ENCODE measurements at places on chromosomes 6 and 20. TPM values are rescaled to one million over a fixed set of nuclear protein-coding genes. Genes with fewer than 3 reads are reported as not detected.

Gene PXDC1
- 20.8 TPM for total RNA-seq

Gene RSPO3
- not detected for total RNA-seq

Gene SRSF12
- total RNA-seq: 0.19 TPM

GRCh38 chr6:24968783-24969182 lies 33.0 kb upstream of the RIPOR2 start:
- no peaks in the 10 kb centered on the region for H3K36me3 ChIP-seq
- no peaks in the 10 kb centered on the region for H3K27me3 ChIP-seq
- DNase-seq: no peak
- no peak overlapping the region for H3K27ac ChIP-seq
- H3K4me1 ChIP-seq: peaks cover under 1% of the 10 kb centered on the region

GRCh38 chr6:160279850-160280249 lies 21.2 kb upstream of the SLC22A2 start:
- no peak for DNase-seq
- no peak overlapping the region for H3K27ac ChIP-seq
- H3K36me3 ChIP-seq: no peaks in the 10 kb centered on the region
- no peaks in the 10 kb centered on the region for H3K27me3 ChIP-seq
- H3K4me1 ChIP-seq: no peaks in the 10 kb centered on the region

GRCh38 chr6:74054190-74054589 lies 358.2 kb downstream of the CD109 start:
- H3K27me3 ChIP-seq: peaks cover 3% of the 10 kb centered on the region
- no peak for DNase-seq
- no peak overlapping the region for H3K4me3 ChIP-seq
- no peaks in the 10 kb centered on the region for H3K36me3 ChIP-seq

DNA sequence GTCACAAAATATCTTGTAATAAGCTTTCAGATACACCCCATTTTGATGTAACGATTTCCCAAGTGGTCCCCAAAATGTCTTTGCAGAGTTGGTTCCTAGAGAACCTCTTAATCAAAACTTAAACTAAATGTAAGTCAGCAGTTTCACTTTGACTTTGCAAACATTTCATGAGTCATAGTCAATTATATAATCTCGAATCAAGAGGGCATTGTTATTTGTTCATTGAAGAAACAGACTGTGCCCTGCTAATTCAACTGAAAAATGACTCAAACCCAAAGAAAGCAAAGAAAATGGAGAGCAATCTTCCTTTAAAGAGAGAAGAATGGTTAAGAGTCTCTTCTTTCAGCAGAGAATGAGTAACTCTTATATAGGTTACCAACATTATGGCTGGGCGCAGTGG lies 58.3 kb downstream of the IPCEF1 start:
- H3K27me3 ChIP-seq: no peaks in the 10 kb centered on the region
- H3K4me1 ChIP-seq: peaks cover 10% of the 10 kb centered on the region
- DNase-seq: no peak
- no peak overlapping the region for H3K4me3 ChIP-seq
- no peaks in the 10 kb centered on the region for H3K36me3 ChIP-seq

DNA sequence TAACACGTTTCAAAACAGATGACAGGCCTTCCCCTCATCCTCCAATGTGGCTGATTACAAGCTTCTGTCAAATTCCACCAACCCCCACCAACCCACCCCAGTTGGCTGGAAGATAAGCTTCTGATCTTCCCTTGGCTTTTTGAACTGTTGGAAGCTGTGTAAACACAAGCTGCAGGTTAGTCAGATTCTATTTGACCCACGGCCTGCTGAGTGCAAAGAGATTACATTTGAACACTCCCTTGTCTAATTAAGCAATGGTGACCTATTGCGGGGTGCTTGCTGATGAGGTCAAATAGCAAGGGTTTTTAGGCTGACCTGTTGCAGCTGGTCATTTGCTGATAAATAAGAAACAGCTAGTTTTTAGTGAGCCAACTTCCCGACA lies 379.7 kb downstream of the BMP2 start:
- H3K27me3 ChIP-seq: no peaks in the 10 kb centered on the region
- no peak for DNase-seq
- no peak overlapping the region for H3K4me3 ChIP-seq
- H3K27ac ChIP-seq: no peak overlapping the region
- no peaks in the 10 kb centered on the region for H3K36me3 ChIP-seq

DNA sequence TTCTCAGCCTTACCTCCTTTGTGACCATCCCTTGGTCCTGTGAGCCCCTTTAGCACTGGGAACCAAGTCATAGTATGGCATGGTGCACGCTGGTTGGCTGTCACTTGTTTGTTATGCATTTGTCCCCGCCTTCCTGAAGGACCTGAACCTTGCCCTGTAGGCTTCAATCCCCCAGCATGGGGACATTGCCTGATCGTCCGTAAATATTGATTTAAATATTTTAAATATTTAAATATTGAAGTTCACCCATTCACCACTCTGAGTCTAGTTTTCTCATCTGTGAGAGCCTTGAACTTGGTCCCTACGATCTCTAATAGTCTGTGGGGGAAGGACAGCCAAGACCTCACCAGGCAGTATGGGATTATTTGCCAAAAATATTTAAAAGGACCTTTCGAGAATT lies 23.8 kb upstream of the PREX1 start:
- no peak overlapping the region for H3K27ac ChIP-seq
- DNase-seq: no peak
- H3K4me3 ChIP-seq: no peak overlapping the region
- H3K36me3 ChIP-seq: no peaks in the 10 kb centered on the region

DNA sequence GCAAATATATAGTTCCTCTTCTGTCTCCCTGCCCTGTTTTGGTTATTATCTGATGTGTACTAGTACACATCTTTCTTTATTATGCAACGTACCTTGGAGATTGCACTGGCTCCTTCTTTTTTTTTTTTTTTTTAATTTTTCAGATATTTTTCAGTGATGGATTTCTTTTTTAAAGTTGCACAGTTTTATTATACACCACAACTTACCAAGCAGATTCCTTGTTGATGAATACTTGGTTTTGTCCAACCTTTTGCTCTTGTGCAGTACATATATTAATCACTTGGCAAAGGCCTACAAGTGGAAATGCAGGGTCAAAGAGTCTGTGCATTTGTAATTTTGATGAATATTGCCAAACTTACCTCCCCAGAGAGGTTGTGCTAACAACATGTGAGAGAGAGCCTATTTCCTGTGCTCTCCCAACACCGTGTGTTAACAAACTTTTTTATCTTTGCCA lies 50.1 kb upstream of the RNF24 start:
- H3K27ac ChIP-seq: peak overlapping the region; percentile 86
- peaks cover 76% of the 10 kb centered on the region for H3K4me1 ChIP-seq
- H3K27me3 ChIP-seq: no peaks in the 10 kb centered on the region
- no peak for DNase-seq
- no peaks in the 10 kb centered on the region for H3K36me3 ChIP-seq

GRCh38 chr20:62500237-62500864 lies 24.6 kb upstream of the GATA5 start:
- H3K4me3 ChIP-seq: no peak overlapping the region
- H3K4me1 ChIP-seq: no peaks in the 10 kb centered on the region
- peak; percentile 85 for DNase-seq
- no peak overlapping the region for H3K27ac ChIP-seq
- H3K36me3 ChIP-seq: no peaks in the 10 kb centered on the region

DNA sequence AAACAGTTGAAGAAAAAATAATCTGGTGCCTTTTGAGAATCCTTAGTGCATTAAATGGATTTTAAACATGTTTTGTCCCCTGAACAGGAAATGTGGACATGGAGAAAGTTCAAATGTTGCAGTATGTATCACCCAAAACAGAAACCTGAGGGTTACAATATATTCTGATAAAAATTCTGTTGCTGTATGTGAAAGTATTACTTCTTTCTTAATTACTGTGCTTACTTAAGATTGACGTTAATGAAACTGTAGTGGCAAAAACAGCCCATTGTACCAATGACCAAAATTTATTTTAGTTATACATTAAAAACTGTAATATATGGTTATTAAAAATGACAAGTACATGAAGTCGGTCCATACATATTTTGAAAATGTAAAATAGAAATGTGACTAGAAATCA lies 100.6 kb downstream of the PRDM1 start:
- H3K27ac ChIP-seq: no peak overlapping the region
- no peak for DNase-seq
- no peaks in the 10 kb centered on the region for H3K27me3 ChIP-seq
- no peak overlapping the region for H3K4me3 ChIP-seq
